ENCODE measurements at places on chromosomes 3 and 15. TPM values are rescaled to one million over a fixed set of nuclear protein-coding genes. Genes with fewer than 3 reads are reported as not detected.

Gene TM4SF18
- total RNA-seq = 40.4 TPM

Gene NIT2
- 91.5 TPM for total RNA-seq

Gene BSN
- total RNA-seq = 0.16 TPM

Gene TRIM42
- not detected for total RNA-seq

Gene PRTG
- total RNA-seq = 11.0 TPM

Gene ITGA11
- 7.8 TPM for total RNA-seq

Gene MYO1E
- 171 TPM for total RNA-seq

Gene GOLGA6L7
- total RNA-seq = not detected

Gene ZMYND10
- total RNA-seq = 0.93 TPM

Gene RAB7A
- total RNA-seq = 183 TPM

Gene AAGAB
- total RNA-seq = 69.8 TPM

Gene CCR2
- not detected for total RNA-seq

Gene PLAAT1
- total RNA-seq = not detected

Gene SLC28A1
- 0.05 TPM for total RNA-seq

Gene SPINT1
- total RNA-seq = 0.85 TPM

Gene IQSEC1
- total RNA-seq = 12.3 TPM

Gene BFSP2
- total RNA-seq = not detected

Gene PPP2R3A
- 3.3 TPM for total RNA-seq

Gene BNC1
- total RNA-seq = 0.47 TPM

Gene CRYGS
- 0.85 TPM for total RNA-seq

Gene GOLGA8R
- 0.12 TPM for total RNA-seq

Gene SENP8
- total RNA-seq = 1.8 TPM

Gene CFAP100
- total RNA-seq = not detected

Gene NMD3
- 47.8 TPM for total RNA-seq

Gene STAC
- total RNA-seq = 2.5 TPM

Gene TRH
- not detected for total RNA-seq

Gene RAD51
- 22.0 TPM for total RNA-seq

Gene AHSG
- total RNA-seq = not detected

Gene ITIH1
- total RNA-seq = not detected

Gene KBTBD13
- not detected for total RNA-seq

Gene KLHL40
- total RNA-seq = not detected

Gene FRMD5
- 3.7 TPM for total RNA-seq

Gene PLD1
- 10.9 TPM for total RNA-seq

Gene ECE2
- not detected for total RNA-seq

Gene MME
- not detected for total RNA-seq

Gene FOXB1
- not detected for total RNA-seq

Gene GXYLT2
- 1.6 TPM for total RNA-seq

Gene SLC12A1
- not detected for total RNA-seq

Gene ADIPOQ
- not detected for total RNA-seq

Gene CLDN16
- total RNA-seq = not detected

Gene NRG4
- total RNA-seq = 2.5 TPM

Gene EPM2AIP1
- total RNA-seq = 5.4 TPM
